ENCODE measurements at places on chromosomes 16 and 17.

DNA sequence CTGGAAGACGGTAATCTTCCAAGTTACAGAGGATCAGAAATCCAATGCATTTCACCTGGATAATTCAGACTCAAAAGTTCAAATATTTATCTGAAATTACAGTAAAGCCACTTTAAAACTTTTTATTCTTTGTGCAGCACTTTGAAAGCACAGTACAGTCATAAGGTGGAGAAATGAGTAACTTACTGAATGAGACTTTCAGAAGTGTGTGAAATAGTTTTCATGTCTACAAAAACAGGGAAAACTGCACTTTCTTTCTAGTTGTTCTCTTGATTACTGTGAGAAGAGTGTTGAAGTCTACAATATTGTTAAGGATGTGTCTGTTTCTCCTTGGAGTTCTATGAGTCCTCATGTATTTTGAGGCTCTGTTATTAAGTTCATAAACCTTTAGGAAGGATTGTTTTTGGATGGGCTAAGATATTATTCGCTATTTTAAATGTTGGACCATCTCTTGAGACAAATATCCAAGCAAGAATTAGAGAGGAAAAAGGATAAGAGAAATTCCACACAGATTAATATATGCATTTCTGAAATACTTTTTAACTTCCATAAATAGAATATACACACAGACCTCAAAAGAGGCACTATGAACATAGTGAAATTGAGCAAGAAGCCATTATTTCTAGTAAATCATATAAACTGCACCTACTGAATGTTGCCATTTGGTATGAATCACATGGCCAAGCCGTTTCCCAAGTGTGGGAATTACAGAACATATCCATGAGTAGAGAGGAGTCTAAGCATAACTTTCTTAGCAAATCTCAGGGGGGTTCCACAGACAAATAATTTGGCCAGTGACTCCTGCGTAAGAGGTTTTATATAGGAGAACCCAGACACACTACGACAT lies 83.6 kb upstream of the PLEKHM1 start:
- no peak for DNase-seq

GRCh38 chr17:44079877-44080821 lies 9.6 kb downstream of the G6PC3 start:
- DNase-seq, result peak; percentile 51

DNA sequence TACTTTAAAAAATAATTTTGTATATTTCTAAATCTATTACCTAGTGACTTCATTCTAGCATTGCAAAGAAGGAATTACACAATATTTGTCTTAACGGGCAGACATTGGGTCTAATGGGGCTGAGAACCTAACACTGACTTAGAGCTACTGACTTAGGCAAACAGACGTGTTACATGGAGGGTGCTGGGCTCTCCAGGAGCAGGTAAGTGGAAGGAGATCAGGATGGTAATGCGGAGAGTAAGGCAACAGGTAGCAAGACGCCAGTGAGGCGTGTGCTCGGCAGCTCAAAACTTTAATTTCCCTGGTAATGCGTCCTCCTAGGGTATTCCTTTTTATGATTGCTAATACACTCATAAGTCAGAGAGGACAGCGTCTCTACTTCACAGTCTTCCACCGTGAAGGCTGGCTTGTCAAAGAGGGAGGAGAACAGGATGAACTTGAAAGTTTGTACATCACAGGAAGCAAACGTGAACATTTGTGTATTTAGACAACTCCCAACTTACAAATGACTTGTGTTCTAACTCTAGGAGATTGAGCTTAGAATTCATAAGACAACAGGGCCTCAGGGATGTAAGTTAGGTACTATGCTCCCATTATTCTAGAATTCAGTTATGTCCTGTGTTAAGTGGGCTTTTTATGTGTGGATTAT lies 4.6 kb downstream of the KRT28 start:
- DNase-seq, result no peak

DNA sequence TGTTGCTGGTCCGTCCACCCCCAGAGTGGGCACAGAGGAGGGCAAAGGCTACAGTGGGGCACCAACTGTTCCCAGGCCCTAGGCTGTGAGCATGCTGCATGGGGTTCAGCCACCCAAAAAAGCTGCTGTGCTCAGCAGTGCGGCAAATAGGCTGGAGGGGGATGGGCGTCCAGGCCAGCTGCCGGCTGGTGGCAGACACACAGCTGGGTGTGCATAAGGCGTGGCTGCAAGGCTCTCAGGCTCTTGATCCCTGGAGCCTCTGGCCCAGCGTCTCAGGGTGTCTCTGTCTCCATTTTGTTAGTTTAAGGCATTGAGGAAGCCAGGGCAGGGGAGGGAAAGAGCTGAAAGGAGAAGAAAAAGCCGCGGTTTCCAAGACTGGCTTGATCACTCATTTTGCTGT lies 8.8 kb downstream of the RPL19 start:
- peak; percentile 80 for DNase-seq

DNA sequence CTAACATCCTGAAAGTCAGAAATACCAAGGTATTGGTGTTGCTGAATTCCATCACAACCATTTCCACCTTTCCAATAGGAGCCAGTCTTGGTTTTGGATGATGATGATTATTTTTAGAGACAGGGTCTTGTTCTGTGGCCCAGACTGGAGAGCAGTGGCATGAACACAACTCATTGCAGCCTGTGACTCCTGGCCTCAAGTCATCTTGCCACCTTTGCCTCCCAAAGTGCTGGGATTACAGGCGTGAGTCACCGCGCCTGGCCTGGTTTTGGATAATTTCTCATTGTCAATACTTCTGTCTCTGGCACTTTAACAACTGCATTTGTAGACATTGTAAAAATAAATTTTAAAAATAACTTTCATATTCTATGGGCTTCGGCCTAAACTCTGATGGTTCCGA lies 22.6 kb downstream of the STAT5B start:
- no peak for DNase-seq

DNA sequence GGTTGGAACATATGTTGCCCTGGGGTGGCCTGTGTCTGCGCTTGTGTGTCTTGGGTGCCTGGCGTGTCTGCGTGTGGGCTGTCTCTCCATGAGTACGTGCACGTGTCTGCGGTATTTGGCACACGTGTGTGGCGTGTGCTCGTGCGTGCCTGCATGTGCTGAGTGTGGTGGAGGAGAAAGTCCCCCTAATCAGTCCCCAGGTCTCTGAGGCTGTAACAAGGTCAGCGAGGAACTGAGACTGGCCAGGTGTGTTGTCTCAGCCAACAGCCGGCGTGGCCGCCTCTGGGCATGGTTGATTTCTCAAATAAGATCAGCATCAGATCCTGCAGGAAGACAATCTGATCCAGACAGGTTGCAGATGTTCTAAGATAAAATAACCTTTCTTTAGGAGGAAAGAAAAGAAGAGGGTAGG lies 3.5 kb upstream of the CPNE7 start:
- peak; percentile 62 for DNase-seq

DNA sequence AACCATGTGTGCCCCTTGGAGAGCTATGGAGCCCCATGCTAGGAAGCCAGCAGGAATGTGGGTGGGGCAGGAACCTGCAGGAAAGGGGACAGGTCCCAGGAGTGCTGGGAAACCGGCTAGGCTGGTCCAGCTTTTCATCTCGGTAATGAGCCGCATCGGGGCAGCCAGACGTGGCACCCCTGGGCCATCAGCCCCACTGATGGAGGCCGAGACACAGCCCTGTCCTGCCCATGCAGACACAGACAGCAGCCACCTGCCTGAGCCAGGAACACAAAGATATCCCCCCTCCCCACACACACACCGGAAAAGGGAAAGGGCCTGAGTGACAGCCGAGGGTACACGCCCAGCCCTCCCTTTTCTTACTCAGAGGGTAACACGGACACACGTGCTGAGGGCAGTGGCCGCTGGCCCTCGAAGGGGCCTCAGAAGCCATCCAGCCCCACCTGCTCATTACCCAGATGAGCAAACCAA lies 18.1 kb downstream of the PPL start:
- peak; percentile 88 for DNase-seq

- DNase-seq, result no peak
These were observed 29.8 kb downstream of the PRSS54 start for GRCh38 chr16:58264961-58265479.

DNA sequence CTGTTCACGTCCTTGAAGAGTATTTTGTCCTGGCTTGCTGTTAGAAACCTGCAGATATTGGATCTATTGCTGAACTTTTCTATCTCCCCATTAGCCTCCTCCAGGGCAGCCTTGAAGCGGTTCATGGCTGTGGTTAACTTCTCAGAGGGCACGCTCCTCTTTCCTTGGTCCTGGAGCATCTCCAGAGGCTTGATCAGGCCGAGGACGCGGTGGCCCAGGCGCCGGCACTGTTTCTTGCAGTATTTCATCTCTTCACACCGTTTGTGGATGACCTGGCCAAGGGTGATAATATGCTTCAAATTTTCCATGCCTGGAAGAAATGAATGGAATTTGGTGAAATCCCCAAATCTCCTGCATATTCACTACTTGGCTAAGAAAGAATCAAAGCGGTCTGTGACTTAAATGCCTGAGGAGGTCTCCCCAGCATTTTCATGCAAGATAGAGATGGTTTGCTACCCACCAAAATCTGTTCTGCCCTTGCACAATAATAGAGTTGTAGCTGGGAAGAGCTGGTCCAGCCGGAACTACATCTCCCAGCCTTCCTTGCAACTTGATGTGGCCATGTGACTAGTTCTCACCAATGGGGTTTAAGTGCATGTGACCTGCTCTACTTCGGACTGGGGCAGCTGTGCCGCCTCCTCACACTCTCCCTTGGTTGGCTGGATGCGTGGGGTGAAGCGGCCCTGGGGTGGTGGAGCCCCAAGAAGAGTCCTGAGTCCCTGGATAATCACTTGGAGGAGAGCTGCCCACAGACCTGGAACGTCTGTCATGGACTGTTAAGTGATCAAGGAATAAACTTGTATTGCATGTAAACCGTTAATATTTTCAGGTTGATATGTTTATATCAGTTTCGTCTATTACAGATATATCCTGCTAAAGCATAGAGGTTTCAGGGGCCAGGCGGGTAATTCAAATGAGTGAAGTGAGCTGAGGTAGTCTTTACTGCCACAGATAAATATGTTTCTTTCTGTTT lies 4.9 kb downstream of the MLKL start:
- DNase-seq, result peak; percentile 91

GRCh38 chr16:11896486-11897176 lies 19.1 kb downstream of the GSPT1 start:
- no peak for DNase-seq

DNA sequence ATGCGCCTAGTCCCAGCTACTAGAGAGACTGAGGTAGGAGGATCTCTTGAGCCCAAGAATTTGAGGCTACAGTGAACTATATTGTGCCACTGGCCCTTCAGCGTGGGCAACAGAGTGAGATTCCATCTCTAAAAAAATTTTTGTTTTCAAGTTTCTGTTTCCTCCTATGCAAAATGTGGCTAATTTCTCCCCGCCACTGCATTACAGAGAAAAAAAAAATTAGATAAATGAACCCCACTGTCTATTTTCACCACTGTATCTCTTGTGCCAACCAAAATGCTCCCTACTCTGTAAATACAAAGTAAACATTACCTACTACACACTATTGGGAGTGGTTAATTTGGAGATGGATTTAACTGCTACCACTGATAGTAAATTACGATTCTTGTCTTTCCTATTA lies 2.0 kb downstream of the MARF1 start:
- DNase-seq, result no peak

- peak; percentile 66 for DNase-seq
These were observed 2.0 kb upstream of the FOXF1 start for GRCh38 chr16:86508028-86508946.

DNA sequence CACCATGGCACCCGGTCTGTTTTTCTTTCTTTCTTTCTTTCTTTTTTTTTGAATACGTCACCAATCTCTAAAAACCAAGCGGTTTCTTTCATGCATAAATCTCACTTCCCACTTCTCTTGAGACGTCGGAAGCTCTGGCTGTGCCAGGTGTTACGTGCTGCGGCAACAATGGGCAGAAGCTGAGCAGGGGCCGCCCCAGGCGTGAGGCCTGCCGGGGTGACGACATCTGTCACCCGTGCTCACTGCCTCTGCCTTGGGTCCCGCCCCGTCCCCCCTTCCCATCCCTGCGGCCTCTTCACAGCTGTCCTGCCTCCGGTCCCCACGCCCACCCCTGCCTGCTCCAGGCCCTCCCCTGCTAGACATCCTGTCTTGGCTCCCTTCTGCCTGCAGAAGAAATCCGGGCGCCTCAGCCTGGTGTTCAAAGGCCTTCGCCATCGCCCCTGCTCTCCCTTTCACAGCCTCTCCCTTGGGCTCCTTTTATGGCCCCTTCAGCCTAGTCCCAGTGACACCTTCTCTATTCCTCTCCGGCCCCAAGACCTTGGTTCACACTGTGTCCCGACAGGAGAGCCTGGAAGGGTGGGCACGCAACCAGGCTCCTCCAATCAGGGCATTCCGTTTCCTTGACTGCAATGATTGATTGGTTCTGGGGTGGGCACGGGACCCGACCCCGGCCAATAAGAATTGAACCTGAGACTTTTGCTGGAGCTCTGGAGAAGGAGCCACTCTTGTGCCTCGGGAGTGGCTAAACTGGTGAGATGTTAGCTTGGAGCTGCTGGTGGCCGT lies 4.8 kb downstream of the P2RX1 start:
- DNase-seq, result peak; percentile 65

DNA sequence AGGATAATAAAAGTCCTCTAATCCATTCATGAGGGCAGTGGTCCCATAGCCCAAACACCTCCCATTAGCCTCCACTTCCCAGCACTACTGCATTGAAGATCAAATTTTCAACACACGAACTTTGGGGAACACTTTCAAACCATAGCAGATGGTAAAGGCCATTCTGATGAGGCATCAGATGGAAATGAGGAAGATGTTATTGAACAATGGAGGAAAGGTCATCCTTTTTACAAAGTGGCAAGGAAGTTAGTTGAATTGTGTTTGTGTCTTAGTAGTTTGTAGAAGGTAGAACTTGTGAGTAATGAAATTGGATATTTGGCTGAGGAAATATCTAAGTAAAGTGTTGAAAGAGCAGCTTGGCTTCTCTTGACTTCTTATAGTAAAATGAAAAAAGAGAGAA lies 93.3 kb upstream of the NLRP1 start:
- no peak for DNase-seq

DNA sequence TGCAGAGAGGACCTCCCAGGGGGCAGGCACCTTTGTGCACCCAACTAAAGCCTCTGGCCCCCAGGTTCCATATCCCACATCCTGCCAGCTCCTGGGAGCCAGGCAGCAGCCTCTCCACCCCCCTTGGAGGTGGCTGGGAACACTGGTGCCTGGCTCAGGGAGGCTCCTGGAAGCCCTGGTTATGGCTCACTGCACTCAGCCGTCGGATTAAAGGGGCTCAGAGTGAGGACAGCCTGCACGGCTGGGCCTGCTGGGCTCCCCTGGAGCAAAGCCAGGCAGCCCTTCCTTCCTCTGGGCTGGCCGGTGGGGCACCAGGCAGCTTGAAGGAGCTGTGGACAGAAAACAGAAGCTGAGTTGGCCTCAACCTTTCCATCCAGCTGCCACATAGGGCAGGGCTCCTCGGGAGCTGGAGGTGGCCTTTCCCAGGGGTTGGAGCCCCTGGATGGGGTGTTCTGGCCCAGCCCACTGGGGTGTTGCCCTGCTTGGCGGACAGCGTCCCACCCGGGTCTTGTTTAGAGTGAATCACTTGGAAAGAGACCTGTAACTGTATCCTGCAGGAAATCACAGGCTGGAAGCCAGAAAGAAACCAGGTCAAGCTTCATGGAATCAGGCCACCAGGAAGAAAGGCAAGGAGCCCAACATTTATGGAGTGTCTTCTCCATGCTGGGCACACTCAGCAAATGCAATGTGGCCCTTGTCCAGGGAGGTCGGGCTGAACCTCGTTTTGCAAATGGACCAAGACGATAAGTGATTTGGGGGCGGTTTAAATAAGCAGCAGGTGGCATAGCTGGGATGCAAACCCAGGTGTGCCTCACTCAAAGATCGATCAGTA lies 253.3 kb downstream of the SOX9 start:
- no peak for DNase-seq

All from kidney (tissue), 22 donors.